ENCODE measurements at places on chromosomes 2 and 18.

GRCh38 chr2:39981883-39982311, 202.8 kb upstream of the THUMPD2 start:
- no peak for DNase-seq

DNA sequence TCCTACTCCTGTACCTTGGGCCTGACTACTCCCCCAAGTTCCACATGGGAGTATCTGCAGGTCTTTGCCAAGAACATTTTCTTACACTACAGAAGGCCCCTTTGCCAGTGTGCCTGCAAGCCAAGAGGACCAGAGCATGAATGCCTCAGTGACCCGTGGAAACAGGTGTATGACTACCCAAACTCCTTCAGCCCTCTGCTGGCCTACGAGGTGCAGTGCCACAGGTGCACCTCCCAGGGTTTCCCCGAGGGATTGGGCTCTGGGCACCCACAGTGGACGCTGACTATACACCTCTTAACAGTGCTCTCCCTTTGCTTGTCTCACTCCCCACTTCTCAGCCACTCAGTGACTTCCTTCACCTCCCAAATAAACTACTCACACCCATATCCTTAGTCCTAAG, 91.4 kb downstream of the COL6A3 start:
- no peak for DNase-seq

- DNase-seq: no peak
These were observed 4.0 kb upstream of the HNMT start for GRCh38 chr2:137960223-137960622.

- no peak for DNase-seq
These were observed 15.0 kb upstream of the INO80C start for GRCh38 chr18:35512761-35513160.

DNA sequence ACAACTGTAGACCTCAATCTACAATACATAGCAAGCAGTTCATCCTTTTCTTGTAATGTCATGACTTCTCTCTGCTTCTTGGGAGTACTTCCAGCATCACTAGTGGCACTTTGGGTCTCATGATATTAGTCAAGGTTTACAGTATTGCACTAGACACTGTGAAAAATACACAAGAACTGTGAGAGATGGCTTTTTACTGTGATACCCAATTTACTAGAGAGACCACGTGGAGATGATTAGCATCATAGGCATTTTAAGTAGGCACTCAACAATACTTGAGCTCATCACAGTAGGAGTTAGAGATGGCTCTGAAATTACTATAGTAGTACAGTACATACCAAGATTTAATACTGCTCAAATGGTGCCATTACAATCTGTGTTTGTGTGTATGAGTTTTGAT, 112.8 kb upstream of the EML6 start:
- no peak for DNase-seq

DNA sequence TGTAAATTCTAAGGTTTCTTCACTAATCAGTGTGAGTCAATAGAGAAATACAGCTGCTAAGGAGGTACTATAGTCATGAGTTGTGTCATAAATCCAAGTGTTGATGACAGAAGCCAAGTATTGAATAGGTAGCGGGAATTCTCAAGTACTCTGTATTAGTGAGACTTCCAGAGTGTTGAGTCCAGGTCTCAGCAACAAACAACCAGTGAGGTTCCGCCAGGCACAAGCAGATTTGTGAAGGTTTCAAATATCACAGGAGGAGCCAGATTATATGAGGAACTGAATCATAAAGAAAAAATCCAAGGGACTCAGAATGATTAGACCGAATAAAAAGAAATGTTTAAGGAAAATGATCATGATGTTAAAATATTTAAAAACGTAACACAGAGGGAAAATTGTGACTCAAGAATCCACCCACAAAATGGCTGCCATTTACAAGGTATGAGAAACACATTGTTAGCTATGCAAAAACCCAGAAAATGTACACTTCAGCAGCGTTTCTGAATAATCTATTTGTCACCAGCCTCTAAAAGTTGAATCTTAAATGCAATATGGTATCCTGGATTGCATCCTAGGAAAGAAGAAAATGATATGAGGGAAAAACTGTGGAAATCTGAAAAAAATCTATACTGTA, 27.3 kb upstream of the EVA1A start:
- no peak for DNase-seq

GRCh38 chr2:152200101-152200500, 24.5 kb upstream of the STAM2 start:
- DNase-seq: no peak

- DNase-seq: no peak
These were observed 327.5 kb downstream of the KIAA1328 start for GRCh38 chr18:37156330-37156942.

GRCh38 chr2:68362069-68362468, 3.0 kb upstream of the PLEK start:
- peak; percentile 70 for DNase-seq

GRCh38 chr2:39394516-39394961, 42.5 kb downstream of the MAP4K3 start:
- DNase-seq: no peak

DNA sequence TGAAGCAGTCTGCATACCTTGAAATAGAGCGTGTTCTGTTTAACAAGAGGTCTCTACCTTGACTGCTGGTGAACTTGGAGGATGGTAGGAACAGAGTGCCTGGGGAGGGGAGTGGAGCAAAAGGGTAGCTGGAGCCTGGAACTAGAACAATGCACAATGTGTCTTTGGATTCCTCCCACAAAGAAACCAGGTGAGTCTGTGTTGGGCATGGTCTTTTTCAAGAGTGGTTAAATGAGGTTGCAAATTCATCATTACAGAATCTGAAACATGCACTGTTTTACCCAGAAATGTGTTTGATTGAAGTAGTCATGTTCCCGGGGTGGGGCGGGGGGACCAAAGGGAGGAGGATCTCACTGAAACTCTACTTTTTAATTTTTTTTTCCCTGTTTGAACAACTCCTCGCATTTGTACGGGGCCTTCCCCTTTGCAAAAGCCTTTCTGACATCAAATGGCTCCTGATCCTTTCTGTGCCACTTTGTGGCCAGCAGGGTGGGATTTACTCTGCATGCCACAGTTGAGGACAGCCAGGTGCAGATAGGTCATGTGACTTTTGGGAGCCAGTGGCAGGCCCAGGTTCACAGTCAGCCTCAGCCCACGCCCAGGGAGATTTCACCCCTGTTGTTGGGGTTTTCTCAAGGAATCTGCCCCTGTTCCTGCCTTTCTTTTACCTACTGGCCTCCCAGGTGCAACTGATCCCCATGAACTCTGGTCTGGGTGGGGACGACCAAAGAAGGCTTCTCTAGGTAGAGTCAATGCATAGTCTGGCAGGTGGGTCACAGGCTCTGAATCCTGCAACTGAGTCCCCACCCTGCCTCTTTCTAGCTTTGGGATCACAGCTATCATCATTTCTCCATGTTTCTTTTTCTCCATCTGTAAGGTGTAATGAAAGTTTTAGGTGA, 28.2 kb downstream of the MYCN start:
- DNase-seq: no peak

DNA sequence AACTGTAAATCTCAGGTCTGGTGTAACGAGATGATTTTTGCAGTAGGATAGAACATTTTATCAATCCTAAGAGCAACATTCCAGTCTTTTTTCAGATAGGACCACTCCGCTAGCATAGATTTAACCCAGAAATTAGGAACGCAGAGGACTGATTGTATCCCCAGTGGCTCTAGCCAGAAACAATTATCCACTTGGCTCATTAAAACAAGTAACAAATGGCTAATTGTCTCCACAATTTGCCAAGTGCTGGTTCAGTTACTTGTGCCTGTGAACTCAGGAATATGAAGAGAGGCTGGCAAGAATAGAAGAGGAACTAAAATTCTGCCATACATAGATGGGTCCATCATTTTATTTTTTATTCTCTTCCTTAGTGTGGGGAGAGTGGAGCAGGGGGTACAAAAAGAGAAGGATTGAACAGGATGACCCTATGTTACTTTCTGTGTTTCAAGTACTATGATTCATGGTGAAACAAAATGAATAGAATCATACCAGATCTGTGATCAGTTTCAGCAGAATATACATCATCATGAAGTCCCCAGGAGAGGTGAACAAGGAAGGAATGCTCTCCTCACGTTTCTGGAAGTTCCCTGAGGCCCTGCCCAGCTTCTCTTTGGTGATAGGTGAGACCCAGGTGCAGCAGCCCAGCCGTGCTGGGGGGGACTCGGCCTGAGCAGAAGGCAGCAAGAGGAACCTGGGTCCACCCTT, 121.6 kb downstream of the ARL4C start:
- DNase-seq: no peak

DNA sequence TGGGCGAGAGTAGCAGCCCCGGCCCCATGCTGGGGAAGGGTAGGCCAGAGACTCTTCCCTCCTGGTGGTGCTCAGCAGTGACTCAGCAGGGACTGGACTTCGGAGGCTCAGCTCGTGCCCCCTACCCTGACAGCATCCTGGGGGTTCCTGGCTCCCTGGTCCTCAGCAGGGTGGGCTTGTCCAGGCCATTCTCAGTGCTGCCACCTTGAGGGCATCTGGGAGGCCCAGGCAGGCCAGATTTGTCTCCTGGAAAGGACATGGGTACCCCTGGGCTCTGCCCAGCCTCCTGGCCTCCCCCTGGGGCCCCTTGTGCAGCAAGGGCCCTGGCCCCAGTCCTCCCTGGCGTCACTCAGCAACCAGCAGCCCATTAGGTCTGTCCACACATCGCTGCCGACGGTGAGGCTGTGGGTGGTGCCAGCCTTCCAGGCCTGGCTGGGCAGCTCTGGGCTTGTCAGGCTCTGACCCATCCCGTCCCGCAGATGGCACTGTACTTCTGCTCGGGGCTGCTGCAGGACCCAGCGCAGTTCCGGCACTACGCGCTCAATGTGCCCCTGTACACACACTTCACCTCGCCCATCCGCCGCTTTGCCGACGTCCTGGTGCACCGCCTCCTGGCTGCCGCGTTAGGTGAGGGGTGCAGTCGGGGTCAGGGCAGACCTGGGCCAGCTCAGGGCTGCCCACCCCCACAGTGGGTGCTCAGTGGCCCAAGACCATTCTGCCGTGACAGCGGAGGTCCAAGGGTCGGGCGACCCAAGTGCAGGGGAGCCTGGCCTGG, 45.0 kb upstream of the ALPP start:
- no peak for DNase-seq

DNA sequence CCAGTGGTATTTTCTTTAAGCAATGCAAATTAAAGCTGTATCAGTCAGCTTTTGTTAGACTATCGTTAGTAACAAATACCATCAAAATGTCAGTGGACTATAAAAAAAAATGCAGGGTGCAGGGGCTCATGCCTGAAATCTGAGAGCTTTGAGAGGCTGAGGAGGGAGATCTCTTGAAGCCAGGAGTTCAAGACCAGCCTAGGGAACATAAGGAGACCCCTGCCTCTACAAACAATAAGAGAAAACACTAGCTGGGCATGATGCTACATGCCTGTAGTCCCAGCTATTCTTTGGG, 253.7 kb downstream of the MYCN start:
- no peak for DNase-seq

GRCh38 chr2:237124820-237125219, 39.1 kb downstream of the COPS8 start:
- no peak for DNase-seq

DNA sequence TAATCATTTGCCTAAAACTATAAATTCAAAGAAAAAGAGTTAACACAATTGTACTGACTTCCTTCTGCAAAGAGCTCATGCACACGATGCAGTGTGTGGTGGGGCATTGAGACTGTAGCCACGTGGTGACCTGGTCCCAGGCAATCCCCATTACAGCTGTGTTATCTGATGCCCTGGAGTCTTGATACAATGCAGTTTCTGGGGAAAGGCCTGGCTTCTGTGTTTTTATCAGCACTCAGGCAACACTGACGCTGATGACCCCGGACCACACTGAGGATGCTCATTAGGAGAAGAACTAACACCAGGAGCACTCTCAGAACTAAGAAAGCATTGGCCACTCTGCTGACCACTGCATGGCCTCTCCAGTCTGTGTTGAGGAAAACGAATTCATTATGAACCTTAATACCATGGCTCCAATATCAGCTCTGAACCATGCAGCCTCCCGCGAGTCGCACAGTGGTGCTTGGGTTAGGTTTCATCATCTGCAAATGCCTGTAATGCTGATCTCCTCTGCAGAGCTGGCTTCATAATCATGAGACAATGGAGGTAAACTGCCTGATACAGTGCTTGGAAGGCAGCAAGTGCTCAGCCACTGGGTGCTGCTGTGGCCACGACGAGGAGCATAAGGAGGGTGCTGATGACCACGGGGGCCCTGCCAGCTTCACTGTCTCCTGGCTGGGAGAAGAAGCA, 218.5 kb downstream of the MYT1L start:
- DNase-seq: no peak

DNA sequence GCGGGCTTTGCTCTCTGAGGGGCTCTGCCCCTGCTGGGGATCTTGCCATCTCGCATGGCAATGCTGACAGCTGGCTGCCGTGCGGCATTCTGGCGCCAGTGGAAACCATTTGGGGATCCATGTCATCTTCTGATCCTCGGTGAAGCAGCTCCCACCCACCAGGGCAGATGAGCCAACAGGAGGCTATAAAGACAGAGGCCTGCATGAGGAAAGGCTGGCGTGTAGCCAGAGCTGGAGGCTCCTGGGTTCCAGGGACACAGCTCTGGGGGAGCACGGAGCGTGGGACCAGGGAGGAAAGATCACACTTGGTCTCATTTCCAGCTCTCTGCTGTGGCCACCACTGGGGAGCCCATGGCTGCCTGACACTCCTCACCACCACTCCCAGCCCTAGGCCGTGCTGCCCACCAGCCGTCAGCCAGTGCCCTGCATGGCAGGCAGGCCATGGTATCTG, 145.8 kb downstream of the ZFP36L2 start:
- DNase-seq: no peak

DNA sequence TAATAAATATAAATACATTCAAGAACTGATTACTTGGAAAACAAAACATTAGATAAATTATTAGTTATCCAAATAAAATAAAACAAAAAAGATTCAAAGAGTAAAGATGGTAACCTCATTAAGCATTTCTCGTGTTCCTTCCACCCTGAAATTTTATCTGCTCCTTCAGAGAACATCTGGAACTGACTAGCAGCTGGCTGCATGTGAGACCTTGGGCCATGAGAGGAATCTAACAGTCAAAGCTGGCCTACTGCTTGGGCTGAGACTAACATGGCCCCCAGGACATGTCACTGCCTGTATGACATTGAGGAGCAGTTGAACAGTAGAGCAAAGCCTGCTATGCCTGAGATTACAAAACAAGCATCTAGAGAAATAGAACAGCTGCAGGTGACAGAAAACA, 208.5 kb upstream of the ZSWIM2 start:
- no peak for DNase-seq

GRCh38 chr2:219692521-219692920, 65.1 kb downstream of the SLC4A3 start:
- DNase-seq: no peak

DNA sequence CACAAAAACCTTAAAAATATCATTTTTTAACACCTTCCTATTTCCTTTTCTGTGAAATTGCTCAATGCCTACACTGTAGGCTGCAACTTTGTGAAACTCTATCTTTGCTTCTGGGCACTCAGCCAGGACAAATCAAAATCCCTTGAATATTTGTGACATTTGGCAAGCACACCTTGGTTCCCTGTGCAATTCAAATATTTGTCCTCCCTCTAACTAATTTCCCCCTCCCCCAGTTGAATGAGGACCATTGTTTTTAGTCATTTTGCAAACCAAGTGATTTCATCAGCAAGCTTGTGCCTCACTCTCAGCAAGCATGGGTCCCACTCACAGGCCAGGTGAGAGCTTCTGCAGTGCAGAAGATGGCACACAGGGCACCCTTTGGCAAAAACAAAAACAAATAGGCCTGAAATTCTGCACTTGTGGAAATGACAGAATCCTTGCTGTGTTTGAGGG, 541.5 kb downstream of the CNTNAP5 start:
- no peak for DNase-seq
